Activated CD4-positive, alpha-beta T cell treated with anti-CD3 and anti-CD28 coated beads, Interleukin-2, amount 50 U/mL, for 4 hours (primary cell): ENCODE measurements at places on chromosomes 12 and 14.

GRCh38 chr12:108807996-108808769, 49.2 kb downstream of the SSH1 start:
- DNase-seq: no peak

DNA sequence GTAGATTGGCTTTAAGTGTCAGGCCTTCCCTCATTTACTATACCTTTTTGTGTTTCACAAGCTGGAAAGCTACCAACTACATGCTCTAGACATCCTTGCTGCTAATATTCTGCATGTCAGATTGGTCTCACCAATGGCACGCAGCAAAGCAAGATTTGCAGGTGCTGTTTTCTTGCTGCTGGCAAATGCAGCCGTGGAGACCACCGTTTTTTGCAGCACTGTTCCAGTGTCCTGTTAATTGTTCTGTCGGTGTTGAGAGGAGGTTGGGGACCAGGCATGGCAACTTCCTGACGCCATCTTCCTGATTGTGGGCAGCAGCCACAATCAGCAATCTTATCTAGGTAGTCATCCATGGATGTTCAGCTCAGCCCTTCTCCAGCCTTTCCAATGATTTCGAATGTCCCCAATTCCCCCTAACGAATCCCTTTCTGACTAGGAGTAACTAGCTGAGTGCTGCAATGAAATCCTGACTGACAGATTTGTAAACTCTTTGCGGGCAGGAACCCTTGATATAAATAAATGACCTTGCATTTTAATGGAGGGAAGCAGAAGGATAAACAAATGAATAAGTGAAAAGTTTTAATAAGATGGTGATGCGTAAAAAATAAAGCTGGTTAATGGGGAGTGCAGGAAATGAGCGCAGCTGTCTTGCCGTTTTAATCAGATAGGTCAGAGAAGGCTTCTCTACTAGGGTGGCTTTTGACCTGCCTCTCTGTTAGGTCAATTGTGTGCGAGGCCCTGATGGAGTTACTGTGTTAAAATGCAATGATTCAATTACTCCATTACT, 574 bp upstream of the CRADD start:
- no peak for DNase-seq

DNA sequence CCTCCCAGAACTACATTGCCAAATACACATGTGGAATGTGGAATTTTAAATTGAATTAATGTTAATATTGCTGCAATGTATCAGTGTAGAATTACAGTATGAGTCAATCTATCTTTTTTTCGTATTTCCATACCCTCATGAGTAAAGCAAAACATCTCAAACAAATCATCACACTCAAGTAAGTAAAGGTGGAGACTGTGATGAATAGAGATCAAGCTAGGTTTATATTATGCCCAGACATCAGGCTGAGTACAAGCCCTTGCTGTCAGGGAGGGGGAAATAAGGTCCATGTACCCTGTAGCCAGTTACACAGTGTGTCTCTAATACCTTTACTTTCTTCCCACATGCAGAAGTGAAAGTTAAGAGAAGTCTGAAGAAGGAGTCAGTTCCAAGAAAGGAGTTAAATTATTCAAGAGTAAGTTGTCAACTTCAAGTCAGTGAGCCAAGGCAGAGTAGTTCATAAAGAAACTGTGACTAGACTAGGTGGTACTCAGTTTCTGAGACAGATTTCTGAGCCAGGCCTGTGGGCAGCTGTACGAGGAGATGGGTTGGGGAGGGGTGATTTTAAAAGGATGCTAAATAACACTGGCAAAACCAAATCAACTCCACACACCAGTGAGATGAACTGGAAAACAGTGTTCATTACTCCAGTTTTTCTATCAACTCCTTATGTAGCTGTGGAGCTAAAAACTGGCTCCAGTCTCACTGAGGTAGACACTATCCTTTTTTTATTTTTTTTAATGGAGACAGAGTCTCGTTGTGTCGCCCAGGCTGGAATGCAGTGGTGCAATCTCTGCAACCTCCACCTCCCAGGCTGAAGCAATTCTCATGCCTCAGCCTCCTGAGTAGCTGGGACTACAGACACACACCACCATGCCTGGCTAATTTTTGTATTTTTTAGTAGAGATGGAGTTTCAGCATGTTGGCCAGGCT, 23.8 kb upstream of the STK38L start:
- no peak for DNase-seq

- peak; percentile 6 for DNase-seq
Observed at GRCh38 chr14:91509083-91509877, 830 bp downstream of the PPP4R3A start.

DNA sequence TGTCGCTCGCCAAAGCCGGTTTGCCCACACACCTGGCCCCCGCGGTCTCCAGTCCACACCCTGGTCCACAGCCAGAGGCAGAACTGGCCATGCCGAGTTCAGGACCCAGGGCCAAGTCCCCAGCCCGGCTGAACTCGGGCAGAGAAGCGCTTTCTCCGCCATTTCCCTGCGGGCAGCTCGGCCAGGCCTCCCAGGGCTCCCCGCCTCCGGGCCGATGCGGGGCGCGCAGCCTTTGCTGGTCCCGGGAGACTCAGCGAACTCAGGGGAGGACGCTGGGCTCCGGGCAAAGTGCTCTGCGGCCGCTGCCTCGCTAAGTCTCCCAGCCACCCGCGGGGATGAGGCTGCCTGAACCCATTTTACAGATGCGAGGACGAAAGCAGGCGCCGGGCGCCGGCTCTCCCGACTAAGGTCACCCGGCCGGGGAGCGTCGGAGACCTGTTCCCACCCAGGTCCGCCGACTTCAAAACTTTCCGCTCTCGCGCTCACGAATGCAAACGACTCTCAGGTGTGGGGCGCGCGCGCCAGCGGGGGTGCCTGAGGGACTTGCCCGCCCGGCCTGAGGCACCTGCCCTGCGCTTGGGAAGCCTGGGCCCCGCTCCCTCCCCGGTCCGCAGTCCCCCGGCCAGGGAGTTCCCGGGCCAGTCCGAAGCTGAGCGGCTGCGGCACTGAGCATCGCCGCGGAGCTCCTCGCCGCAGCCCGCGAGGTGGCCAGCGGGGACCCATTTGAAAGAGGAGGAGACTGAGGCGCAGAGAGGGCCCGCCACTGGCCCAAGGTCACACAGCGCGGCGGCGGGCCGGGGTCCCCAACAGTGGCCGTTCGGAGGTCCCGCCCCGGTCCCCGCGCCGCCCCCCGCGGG, 627 bp downstream of the TESC start:
- DNase-seq: no peak

- DNase-seq: no peak
Observed at GRCh38 chr14:69636718-69637480, 25.5 kb downstream of the SUSD6 start.

GRCh38 chr14:34742270-34743115, 28.1 kb upstream of the CFL2 start:
- no peak for DNase-seq

- no peak for DNase-seq
Observed at GRCh38 chr12:76424941-76425340, 76.7 kb upstream of the BBS10 start.

DNA sequence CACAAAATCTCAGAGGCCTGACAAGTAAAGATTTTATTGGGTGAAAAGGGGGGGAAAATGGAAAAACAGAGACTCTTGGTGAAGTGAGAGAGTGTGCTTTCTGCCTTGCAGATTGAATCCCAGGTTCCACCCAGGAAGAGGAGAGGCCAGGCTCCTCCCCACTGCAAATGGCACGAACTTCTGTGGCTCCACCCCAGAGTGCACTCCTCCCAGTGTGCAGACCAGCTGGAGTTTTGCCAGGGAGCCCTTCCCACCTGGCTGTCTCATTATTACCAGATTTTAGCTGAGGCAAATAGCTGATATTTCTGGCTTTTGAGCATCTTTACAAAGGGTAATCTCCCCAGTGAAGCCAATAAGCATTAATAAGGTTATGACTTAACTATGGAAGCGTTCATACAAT, 51.9 kb downstream of the TESPA1 start:
- no peak for DNase-seq

- DNase-seq: no peak
Observed at GRCh38 chr12:124165695-124166094, 129.2 kb upstream of the RFLNA start.

GRCh38 chr12:7054925-7055324, 5.6 kb upstream of the C1S start:
- no peak for DNase-seq

DNA sequence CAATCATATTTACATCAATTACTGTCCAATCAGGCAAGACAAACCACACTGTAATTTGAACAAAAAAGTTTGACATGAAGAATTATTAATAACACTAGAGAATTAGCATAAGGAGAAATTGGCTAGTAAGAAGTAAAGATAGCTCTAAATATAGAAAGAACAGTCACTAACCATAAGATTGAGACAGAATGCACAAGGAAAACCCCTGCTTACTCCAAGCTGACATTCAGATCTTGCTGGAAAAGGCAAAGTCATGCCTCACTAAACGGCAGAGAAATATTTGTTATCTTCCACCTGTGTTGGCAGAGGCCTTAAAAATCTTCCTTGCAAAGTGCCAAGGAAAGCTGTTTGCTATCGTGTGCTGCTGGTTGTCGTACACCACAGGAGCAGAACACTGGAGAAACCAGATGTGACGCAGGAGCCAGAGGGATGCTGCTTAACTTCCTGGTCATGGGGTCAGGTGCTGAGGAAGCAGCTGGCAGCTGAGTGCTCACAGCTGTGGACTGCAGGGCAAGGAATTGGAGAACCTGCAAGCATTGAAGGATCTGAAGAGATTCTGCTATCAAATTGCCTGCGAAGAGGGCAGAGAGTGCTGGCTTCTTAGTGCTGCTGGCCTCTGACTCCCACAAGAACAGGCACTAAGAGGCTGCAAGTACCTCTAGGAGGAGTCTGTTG, 1323.3 kb downstream of the LRFN5 start:
- DNase-seq: no peak

- DNase-seq: peak; percentile 49
Observed at GRCh38 chr12:31749024-31749704, 20.3 kb upstream of the AMN1 start.

GRCh38 chr14:66944872-66945271, 244.4 kb upstream of the GARIN2 start:
- no peak for DNase-seq

DNA sequence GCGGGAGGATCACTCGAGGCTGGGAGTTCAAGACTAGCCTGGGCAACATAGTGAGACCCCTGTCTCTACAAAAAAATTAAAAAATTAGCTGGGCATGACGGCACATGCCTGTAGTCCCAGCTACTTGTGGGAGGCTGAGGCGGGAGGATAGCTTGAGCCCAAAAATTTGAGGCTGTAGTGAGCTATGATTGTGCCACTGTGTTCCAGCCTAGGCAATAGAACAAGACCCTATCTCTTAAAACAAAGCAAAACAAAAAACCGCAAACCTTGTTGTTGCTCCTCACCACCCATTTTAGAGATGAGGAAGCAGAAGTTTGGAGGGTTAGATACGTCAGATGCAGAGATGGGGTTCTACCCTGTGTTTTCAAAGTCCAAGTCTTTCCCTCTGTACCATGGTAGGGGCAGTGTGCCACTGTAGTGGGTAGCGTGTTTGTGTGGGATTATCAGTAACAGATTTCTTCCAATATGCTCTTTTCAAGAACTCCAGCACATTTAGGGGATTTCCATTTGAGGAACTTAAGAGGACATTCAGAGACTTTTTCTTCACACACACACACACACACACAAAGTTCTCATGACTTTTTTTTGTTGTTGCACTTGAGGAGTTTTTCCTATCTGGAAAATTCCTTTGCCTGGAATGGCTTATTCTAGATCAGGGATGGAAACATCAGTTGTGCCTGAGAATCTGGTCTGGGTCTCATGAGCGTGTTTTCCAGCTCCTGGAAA, 186.5 kb downstream of the CHST11 start:
- no peak for DNase-seq

- no peak for DNase-seq
Observed at GRCh38 chr12:124188084-124188483, 106.8 kb upstream of the RFLNA start.

DNA sequence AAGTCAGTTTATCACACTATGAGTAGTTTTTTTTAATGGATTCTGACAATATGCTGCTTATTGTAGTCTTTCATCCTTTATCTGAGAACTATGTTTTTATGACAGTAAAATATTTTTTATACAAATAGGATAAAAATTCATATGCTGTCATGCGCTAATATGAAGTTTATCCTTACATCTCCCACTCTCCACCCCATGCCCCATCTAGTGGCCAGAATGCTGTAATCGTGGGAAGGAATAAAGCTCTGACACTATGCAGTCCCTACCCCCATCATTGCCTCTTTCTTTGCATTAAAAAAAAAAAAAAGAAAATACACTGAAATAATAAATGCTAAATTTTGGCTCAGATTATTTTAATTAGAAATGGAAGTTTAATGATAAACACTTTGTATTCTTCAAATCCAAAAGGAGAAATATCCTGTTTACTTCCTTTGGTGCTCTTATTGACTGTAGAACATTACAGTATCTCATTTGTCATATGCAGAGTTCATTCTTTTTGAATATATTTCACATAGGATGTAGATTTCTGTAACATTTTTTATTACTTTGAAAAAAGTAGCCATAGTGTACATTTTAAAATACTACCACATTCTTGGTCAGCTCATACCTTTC, 145.9 kb upstream of the SLCO1C1 start:
- no peak for DNase-seq

- no peak for DNase-seq
Observed at GRCh38 chr12:123269395-123269892, 2.2 kb downstream of the CDK2AP1 start.

DNA sequence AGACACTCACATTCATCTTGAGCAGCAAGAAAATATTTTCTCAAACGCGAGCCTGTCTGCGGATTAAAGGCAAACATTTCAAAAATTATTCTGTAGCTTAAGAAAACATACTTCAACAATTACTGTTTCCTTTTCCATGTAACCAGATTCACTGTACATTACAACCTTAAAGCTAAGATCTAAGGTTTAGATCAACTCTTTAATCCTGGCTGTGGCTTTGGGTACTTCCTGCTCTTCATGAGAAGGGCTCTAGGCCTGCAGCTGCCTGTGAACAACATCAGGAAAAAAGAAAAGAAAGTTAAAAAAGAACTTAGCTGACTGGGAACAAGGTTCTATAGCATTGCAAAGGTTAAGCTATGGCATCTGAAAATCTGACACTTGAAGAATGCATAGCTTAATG, 21.4 kb upstream of the PIWIL1 start:
- no peak for DNase-seq

DNA sequence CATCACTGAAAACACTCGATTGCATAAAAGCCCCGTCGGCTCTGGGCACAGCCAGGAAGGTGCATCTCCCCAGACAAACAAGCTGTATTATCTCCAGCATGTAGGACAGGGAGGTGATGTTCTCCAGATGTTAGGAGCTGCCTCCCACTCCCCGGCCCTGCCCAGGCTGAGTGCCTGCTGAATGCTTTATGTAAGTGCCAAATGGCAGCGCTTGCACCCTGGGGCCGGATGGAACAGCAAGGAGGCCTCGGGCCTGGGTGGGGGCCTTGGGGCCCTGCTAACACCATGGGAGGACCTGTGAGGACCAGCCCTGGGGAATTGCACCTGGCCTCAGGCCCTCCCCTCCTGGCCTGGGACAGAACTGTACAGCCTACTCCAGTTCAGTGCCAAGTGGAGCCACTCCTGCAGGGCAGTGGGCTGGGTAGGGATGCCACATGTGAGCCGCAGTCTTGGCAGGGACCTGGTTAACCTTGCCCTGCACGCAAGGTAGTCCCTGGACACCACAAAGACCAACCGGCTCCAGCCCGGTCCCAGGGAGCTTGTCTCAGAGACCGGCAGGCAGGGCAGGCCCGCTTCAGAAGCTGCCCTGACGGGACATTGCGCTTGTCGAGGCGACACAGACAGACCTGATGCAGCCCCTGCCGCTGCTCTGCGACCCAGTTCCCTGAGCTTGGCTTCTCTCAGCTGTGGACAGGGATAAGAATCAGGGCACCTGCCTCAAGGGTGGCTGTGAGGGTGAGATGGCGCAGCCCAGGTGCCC, 35.3 kb upstream of the PPP1R13B start:
- DNase-seq: no peak

GRCh38 chr12:96421014-96421413, 20.8 kb upstream of the CDK17 start:
- no peak for DNase-seq

- peak; percentile 56 for DNase-seq
Observed at GRCh38 chr14:103871596-103872480, 24.5 kb upstream of the PPP1R13B start.
